ENCODE measurements at places on chromosomes 4 and X. TPM values are rescaled to one million over a fixed set of nuclear protein-coding genes. Genes with fewer than 3 reads are reported as not detected.

Gene DGAT2L6
- total RNA-seq, result not detected

Gene MAGEB3
- not detected for total RNA-seq

Gene ATOH1
- total RNA-seq, result not detected

Gene GLRB
- 5.0 TPM for total RNA-seq

Gene SOX3
- total RNA-seq, result not detected

Gene TASL
- not detected for total RNA-seq

Gene NPY1R
- 6.4 TPM for total RNA-seq

Gene TMPRSS11A
- total RNA-seq, result not detected

Gene RBBP7
- 29.4 TPM for total RNA-seq

Gene GK2
- total RNA-seq, result not detected

Gene STARD8
- total RNA-seq, result 2.5 TPM

Gene PDLIM3
- total RNA-seq, result 32.9 TPM

Gene DKC1
- 28.8 TPM for total RNA-seq

Gene CT55
- not detected for total RNA-seq

Gene CPZ
- 0.20 TPM for total RNA-seq

Gene KLHL34
- 0.06 TPM for total RNA-seq

Gene AWAT2
- not detected for total RNA-seq

Gene SLIT2
- 9.1 TPM for total RNA-seq

Measured in pancreas (tissue), 10 donors.